ENCODE measurements at places on chromosomes 12 and 14.

DNA sequence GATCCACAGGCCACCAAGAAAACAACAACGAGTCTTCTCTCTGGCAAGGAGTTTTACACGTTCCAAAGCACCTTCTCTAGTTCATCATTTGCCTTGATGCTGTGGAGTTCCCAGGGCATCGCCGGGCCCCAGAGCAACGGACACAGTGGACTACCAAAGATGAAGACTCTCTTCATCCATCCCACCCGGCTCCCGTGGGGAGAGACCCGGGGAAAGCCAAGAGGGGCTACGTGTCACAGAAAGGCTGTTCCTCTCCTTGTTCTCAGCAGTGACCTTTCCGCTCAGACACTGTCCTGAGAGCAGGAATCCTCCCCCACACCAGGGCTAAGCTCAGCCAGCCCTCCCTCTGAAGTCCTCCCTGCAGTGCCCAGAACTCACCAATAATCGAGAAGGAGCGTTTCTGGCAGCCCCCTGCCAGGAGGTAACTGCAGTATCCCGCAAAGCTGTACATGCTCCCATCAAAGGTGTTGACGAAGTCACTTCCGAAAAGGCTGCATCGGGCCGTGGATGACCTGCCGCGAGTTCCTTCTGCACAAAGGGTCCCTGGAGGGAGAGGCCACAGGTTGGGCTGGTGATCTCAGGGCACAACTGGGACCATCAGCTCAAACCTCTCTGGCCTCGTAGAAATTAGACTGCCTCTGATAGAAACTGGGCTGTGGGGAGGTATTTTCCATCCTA, 3.5 kb downstream of the VWF start:
- DNase-seq, result no peak

DNA sequence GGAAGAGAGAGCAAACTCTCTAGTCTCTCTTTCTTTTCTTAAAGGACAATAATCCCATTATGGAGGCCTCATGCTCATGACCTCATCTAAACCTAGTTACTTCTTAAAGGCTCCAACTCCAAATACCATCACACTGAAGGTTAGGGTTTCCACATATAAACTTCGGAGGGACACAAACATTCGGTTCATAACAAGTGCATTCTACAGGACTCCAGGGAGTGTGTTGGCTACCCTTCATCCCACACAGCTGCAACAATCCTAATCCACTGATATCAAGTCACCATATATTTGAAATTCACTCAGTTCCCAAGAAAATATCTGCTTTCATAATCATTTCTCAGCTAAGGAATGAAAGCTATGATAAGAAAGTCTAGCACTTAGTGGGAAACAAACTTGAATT, 265.9 kb upstream of the PLEKHG7 start:
- DNase-seq, result no peak

DNA sequence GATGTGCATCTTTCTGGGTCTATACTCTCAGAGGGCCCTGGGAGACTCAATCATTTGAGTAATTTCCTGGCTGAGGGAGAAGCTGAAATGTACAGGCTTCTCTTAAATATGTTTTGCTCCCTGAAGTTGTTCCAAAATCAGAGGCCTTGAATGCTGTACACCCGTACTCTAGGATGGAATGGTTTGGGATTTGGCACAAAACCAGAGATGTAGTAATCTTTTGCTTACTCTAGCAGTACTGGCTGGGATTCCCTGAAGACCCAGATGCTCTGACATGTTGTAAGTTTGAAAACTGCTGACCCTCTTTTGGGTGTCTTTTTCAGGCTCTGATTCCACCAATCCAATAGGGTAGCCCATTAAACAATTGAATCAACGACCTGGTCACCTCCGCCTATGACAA, 10.4 kb downstream of the ACACB start:
- DNase-seq, result no peak

DNA sequence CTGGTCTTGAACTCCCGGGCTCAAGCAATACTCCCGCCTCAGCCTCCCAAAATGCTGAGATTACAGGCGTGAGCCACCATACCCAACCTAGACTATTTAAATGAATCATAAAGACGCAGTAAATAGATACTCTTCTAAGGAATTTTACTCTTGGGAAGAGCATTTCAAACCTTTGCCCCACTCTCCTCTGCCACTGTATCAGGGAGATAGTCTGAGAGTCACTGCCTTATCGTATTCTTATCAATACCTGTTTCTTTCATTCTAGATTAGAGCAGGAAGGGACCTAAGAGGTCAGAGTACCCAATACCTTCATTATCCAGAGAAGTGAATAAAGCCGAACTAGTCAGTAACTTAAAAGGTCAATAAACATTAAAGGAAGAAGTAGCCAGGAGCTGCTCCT, 15.8 kb downstream of the GXYLT1 start:
- DNase-seq, result no peak

DNA sequence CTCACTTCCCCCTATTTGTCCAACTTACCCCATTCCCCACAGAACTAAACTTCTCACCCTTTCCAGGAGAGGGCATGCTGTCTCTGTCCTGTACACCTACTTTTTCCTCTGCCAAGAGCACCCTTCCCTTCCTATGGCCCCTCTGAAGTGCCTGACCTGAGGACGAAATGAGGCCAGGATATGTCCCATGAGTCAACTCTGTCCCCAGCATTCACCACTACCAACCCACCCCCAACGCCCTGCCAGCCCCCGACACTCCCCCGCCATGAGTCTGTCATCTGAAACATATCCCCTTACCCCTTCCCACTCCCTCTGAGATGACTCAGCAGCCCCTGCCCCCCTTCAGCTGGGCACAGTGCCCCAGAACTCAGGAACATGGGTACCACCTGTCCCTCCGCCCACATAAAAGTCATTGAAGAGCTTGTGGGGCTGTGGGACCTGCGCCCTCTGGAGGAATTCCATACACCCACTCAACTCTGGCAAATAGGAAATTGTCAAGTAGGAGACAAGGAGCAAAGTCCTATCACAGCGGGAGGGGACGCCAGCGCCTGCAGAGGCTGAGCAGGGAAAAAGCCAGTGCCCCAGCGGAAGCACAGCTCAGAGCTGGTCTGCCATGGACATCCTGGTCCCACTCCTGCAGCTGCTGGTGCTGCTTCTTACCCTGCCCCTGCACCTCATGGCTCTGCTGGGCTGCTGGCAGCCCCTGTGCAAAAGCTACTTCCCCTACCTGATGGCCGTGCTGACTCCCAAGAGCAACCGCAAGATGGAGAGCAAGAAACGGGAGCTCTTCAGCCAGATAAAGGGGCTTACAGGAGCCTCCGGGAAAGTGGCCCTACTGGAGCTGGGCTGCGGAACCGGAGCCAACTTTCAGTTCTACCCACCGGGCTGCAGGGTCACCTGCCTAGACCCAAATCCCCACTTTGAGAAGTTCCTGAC, 26.3 kb downstream of the ITGA7 start:
- DNase-seq, result no peak

GRCh38 chr12:41988715-41989114, 156.0 kb downstream of the GXYLT1 start:
- no peak for DNase-seq

DNA sequence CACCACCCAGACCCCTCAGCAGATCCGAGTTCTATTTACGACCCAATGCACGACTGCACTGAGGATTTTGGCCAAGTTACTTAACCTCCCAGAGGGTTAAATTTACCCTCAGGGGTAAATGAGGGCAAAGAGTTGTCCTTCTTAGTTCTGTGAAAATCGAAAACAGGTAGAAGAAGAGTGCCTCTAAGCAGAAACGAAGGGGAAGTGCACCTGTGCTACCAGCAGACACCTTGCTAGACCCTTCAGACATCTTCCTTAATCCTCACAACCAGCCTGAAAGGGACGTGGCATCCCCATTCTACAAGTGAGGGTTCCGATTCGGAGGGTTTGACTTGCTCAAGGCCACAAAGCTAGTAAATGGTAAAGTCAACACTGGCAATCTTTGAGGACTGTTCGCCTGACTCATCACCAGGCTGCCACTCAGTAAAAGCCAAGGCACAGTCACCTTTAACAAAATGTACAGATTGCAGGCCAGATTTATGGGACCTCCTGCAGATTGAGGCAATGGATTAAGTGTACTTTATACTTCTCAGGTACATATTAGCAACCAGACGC, 1.6 kb downstream of the GSG1 start:
- no peak for DNase-seq

DNA sequence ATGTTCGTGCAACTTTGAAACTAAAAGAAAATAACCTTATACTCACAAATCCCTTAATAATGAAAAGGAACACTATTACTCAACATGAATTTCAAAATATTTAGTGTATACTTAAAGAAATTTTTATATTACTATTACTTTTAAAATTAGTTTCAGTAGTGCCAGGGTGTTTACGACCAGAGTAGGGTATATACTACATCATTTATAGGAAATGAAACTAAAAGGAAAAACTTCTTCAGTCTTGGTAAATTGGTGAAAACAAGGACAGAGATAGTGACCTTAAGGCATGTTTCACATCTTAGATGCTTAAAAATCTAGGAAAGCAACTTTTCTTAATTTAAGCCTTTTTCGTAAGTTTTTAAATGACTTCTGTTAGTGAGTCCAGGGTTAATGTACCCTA, 4.5 kb downstream of the USP15 start:
- DNase-seq, result no peak

DNA sequence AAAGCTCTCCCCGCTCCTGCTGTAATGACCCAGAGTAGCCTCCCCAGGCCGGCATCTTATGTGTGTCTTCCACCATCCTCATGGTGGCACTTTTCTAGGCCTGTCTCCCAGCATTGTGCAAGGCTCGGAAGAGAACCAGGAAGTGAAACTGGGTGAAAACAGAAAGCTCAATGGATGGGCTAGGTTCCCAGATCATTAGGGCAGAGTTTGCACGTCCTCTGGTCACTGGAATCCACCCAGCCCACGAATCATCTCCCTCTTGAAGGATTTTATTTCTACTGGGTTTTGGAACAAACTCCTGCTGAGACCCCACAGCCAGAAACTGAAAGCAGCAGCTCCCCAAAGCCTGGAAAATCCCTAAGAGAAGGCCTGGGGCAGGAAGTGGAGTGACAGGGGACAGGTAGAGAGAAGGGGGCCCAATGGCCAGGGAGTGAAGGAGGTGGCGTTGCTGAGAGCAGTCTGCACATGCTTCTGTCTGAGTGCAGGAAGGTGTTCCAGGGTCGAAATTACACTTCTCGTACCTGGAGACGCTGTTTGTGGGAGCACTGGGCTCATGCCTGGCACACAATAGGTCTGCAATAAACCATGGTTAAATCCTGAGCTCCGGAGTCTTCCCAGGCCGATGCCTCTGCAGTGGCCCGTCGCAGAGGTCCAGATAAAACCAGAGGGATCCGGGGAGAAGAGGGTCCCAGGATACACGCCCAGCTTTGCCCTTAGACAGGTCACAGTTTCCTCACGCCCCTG, 15.6 kb downstream of the ACVRL1 start:
- DNase-seq, result no peak

- DNase-seq, result no peak
Measured at GRCh38 chr14:90839889-90840266, 23.6 kb upstream of the TTC7B start.

GRCh38 chr12:28961948-28962384, 187.1 kb upstream of the FAR2 start:
- no peak for DNase-seq

DNA sequence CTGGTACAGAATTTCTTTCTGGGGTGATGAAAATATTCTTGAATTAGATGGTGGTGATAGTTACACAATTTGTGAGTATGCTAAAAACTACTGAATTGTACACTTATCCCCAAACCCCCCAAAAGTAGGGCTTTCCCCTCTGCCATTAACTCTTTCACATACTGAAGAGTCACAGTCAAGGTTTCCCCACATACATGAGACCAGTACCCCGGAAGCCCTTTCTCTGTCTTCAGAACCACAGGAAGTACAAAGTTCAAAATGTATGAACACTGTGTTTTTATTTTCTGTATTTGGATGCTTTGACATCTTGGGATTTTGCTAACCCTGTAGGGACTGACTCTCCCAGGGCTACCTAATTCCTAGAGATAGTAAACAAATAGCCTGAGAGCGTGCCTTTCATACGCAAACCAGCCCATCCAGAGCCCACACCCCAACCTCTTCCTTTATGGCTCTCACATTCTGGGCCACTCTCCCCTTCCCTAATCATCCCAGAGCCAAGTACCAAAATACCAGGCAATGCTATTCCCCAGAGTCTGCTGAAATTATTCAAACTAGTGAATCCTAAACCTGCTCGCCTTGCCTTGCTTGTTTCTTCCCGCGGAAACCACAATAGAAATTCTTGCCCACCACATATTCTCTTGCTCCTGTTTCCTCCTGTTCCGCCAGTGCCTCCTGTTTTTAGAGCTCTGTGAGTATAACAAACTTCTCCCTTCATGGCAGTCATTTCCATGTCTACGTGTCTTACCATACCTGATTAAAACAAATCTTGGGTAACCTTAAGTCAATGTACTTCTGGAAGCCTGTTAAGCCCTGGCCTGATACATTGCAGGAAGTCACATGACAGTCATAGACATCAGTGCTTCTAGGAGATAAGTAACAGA, 524.8 kb downstream of the FUT8 start:
- no peak for DNase-seq

GRCh38 chr12:58419196-58419760, 477.9 kb downstream of the ATP23 start:
- no peak for DNase-seq

DNA sequence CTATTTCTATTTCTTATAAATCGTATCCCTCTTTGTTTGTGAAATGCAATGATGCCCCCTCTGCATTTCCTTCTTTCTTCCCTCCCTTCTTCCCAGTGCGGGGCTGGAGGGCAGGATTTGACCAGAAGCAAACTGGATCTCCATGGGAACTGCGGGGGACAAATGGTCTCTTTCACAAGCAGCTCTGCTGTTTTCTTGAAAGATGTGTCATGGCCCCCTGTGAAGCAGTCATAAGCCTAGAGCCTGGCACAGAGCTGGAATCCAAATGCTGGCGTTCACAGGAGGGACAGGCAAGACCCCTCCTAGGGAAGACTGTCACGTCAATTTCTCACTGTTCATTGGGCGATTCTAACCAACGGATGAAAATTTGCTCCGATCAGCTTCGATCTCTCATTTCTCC, 203.5 kb upstream of the NOS1 start:
- no peak for DNase-seq

- DNase-seq, result no peak
Measured at GRCh38 chr12:122501489-122501989, 807 bp upstream of the ZCCHC8 start.

DNA sequence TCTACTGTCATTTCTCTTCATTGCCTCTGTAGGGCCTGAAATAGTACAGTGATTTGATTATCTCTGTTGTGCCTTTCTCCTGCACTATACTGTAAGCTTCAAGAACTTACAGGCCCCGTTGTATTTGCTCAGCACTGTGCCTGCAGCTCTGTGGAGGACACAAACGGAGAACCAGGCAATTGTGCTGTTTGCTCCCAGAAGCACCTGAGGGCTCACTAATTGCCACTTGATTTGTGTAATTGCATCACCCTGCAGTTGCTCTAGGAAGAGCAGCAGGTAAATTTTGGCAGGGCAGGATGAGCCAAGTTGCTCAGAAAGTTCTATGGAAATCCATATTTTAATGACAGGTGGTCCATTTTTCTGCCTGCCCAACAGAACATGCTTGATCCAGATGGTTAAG, 11.6 kb upstream of the KRT82 start:
- DNase-seq, result no peak
